ENCODE measurements at places on chromosomes 12 and 14. TPM values are rescaled to one million over a fixed set of nuclear protein-coding genes. Genes with fewer than 3 reads are reported as not detected.

- DNase-seq: peak; percentile 83
Observed at GRCh38 chr12:124921200-124922031, 7.0 kb upstream of the UBC start.

DNA sequence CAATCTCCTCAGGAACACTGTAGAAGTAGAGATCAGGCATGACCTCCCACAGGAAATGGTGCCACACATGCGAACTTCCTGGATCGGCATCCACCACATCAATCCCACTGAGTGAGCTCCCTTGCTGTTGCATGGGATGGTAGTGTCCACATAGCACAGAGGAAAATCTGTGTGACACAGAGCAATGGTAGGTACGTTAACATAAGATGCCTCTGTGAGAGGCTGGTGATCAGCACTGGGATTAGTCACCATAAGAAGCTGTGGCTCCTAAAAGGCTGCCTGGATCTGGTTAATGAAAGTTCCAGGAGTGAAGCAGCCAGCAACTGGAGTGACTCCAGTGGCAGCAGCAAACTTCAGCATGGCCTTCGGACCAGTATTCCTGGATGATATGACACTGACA, 21.8 kb downstream of the WDHD1 start:
- DNase-seq: no peak

GRCh38 chr12:74619884-74620283, 82.2 kb downstream of the ATXN7L3B start:
- DNase-seq: no peak

GRCh38 chr12:103868215-103868614, 27.2 kb upstream of the NT5DC3 start:
- no peak for DNase-seq

GRCh38 chr14:51260225-51260624, 20.2 kb downstream of the TMX1 start:
- DNase-seq: no peak

- peak; percentile 24 for DNase-seq
Observed at GRCh38 chr14:99691111-99691885, 7.2 kb downstream of the CYP46A1 start.

- no peak for DNase-seq
Observed at GRCh38 chr12:60689137-60689536, 1093.3 kb downstream of the SLC16A7 start.

GRCh38 chr14:69685716-69686115, 74.3 kb downstream of the SUSD6 start:
- peak; percentile 69 for DNase-seq

GZMB gene
- 1.6 TPM for total RNA-seq

DNA sequence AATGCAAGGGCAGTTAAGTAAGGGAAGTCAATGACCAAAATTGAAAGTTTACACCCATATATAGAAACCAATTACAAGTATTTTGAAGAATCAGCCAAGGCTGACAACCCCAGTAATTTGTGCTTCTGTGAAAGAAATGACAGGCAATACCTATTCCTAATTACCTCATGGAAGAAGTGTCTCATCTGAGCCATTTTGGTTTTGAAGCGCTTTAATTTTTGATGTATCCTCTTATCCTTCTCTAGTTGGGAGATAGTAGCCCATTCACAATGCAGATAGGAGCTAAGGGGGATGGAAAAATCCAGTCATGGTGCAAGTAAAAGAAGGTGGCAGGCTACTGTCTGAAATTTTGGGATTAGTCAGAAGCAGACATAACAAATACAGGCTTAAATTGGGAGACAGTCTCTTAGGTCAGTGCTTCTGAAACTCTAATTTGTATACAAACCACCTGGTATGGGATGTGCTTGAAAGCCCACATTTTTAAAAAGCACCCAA, 30.4 kb upstream of the SUPT16H start:
- no peak for DNase-seq

GRCh38 chr14:96762650-96763049, 34.5 kb upstream of the VRK1 start:
- DNase-seq: no peak
